ENCODE measurements at places on chromosomes 4 and X.

DNA sequence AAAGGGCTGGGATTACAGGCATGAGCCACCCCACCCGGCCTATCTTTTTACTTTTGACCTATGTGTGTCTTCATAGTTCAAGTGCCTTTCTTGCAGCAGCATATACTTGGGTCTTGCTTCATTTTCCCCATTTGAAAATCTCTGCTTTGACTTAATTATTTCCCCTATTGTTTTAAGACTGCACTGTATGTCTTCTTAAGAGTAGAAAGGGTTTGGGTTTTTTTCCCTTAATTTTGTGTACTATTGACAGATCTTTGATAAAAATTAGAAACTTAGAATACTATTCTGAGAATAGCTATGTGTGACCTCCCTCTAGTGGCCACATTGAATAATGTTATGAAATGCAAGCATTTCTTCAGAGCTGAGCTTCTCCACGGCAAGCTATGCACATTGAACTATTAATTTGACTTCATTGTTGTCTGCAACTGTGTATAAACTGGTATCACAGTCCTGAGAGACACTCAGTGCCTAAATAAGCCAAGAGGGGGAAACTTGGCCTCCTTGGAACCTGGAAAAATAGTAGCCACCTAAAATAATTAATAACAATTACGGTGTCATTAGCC lies 8.7 kb upstream of the SLC25A4 start:
- DNase-seq: no peak

DNA sequence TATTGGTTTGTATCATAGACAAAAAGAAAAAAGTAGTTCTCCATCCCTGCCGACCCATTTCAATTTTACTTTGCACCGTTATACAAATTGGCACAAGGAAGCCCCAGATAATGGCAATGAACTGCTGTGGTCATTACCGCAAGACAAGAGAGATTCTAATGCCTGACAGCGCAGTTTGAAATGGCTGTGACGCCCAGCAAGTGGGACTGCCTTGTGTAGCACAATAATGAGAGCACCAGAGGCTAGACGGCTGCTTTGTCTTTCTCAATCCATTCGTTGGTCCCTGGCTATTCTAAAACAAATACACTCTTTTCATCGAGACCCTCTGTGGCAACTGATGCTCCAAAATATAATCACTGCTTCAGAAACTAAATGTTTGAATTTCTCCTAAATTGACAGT lies 192.4 kb upstream of the NEIL3 start:
- no peak for DNase-seq

- DNase-seq: no peak
Measured at GRCh38 chrX:358651-359143, 28.0 kb downstream of the PPP2R3B start.

- no peak for DNase-seq
Measured at GRCh38 chr4:19684084-19684483, 567.6 kb upstream of the SLIT2 start.

DNA sequence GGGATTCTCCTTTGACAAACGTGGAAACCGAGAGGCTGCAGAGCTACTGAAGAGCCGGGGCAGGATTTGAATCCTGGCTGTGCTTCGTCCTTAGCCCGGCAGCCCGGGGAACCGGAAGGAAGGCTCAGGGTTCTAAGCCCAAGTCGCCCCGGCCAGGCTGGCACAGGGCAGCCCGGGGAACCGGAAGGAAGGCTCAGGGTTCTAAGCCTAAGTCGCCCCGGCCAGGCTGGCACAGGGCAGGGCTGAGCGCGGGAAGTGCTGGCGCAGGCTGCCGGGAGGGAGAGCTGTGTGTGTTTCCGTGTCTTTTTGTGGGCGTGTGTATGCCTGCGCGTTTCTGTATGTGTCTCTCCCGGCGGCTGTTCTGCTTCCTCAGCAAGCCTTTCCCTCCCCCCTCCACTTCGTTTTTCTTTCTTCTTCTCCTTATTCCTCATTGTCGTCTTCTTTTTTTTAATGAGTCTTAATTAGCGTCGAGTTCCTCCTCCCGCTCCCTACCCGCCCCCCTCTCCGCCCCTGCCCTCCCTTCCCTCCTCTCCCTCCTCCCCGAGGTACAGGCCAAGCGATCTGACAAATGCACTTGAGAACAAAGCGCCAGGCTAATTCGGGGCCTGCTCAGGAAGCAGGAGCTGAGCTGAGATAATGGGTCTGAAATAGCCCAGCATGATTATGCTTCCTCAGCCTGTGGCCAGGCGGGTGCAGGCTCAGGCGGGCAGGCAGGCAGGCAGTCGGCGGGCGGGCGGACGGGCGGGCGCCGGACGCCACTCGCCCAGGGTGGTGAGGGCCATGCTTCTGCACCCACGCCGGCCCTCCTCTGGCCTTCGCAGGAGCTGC lies 65.9 kb downstream of the EFNB1 start:
- DNase-seq: peak; percentile 22

GRCh38 chr4:6529021-6529420 lies 46.0 kb upstream of the MAN2B2 start:
- no peak for DNase-seq

DNA sequence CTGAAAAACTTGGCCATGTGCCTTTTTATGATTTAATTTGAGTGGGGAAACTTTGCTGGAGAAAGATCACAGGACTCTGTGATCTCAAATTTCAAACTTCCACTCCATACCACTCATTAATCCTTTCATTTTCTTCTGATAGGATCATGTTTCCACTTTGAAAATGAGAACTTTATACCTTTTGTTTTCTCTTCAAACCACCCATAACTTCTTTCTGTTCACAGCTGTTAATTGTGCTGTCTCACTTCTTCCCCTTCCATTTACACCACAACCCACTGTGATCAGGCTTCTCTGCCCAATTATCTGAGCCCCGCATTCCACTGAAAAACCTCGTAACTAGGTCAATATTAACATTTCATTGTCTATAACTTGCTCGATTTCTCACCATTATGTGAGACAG lies 47.0 kb upstream of the ARSJ start:
- DNase-seq: no peak

GRCh38 chr4:173866322-173867026 lies 336.4 kb upstream of the HAND2 start:
- no peak for DNase-seq

DNA sequence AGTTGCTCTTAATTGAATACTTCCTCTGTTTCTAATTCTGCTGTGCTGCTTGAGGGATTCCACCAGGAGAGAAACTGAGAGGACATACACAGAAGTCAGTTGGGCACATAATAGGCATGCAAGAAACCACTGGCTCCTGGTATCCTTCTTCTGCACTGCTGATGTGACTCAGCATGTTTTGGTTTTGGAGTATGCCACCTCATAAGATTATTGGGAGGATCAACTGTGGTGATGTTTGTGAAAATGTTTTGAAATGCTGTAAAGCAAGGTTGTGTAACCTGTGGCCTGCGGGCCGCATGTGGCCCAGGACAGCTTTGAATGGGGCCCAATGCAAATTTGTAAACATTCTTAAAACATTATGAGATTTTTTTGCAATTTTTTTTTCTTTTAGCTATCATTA lies 119.6 kb downstream of the GATB start:
- DNase-seq: no peak

DNA sequence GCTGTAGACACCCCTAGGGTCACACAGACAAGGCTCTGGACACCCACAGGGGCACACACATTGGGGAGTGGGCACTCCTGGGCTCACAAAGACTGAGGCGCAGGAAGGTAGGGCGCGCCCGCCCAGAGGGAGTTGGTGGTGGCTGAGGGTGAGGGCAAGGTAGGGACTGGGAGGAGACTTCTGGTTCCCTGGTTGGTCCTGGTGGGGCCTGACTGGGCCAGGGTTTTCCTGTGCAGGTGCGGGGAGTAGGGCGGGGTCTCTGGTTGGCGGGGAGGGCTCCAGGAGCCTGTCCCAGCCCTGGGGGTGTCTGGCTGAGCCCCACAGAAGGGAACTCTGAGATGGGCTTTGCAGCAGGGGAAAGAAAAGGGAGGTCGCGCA lies 6.7 kb upstream of the WAS start:
- DNase-seq: peak; percentile 21

DNA sequence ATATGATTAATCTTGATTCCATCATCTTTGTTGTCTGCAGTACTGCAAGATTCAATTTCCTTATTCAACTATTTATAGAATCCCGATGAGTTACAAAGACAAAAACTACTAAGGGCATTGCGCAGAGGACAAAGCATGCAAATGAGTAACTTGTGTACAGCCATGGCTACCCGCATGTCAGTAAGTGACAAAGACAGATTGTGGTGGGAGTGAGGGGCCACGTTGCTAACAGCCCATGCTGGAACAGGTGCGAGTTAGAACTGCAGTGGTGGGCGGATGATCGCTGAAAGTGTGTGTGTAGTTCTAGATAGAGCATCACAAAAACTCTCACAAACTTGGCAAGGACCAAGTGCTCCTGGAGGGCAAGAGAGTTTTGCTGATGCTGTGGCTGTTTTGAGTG lies 49.5 kb downstream of the ACOX3 start:
- no peak for DNase-seq

Data from stimulated activated CD4-positive, alpha-beta T cell treated with anti-CD3 and anti-CD28 coated beads, Interleukin-2, amount 100 ng/mL, for 24 hours (primary cell).